ENCODE measurements at places on chromosomes 4 and X.

- DNase-seq = no peak
These were observed 15.9 kb upstream of the UBE2D3 start for GRCh38 chr4:102843273-102843672.

DNA sequence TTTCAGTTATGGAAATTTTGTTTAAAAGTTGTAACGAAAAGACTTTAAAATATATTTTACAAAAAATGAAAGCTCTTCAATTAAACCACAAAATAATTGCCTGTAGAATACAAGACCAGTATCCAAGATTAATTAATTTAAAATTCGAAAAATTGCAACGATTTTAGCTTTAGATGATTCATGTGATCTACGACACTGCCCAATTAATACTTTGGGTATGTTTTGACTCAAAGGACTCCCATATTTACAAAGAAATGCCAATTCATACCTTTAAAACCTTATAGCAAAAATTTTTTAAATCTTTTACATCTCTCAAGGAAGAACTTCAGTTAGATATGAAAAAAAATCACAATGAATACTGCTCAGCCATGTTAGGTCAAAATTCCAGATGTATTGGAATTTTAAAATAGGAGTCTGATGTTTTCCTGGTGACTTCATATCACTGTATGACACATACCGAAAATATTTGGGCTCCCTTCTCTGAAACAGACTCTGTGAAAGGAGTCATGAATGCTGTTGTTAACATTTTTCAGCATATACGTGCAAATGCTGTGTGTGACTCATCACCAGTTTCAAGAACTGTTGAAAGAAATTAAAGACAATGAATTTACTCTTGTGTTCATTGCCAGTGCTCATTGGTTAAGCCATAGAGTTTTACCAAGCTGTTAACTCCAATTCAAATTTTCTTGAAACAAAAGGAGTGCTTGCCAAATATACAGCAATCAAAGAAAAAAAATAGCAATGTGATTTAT lies 13.8 kb upstream of the SMS start:
- no peak for DNase-seq

DNA sequence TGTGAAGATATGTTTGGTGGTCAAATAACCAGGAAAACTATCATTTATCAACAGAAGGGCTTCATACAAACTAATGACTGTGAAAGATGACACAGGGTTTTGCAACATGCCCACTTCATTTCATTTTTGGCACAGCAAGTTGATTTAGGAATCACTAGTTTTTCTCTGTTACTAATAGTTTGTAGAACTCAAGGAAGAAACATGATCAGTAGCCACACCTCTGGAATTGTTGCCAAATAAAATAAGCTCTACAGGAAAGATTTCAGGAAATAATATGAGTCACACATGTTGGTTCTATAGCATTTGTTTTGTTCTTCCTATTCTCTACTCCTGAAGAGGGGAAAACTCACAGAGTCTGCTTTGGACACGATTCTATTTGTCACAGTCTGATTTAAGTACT lies 255.4 kb downstream of the TLL1 start:
- no peak for DNase-seq

GRCh38 chrX:42385730-42386129 lies 392.2 kb downstream of the PPP1R2C start:
- DNase-seq = no peak

GRCh38 chrX:139881572-139881971 lies 51.3 kb downstream of the ATP11C start:
- DNase-seq = no peak

DNA sequence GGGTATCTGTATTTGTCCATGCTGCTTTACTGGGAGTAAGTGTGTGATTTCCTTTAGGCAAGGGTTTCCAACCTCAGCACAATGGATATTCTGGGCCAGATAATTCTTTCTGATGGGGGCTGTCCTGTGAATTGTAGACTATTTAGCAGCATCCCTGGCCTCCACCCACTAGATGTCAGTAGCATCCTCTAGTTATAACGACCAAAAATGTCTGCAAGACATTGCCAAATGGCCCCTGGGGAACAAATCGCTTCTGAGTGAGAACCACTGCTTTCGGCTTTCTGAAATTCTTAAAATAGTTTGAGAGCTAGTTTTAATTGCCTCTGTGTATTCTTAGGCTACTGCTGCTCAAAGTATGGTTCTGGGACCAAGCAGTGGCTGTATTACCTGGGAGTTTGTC lies 81.2 kb upstream of the GPM6B start:
- no peak for DNase-seq

DNA sequence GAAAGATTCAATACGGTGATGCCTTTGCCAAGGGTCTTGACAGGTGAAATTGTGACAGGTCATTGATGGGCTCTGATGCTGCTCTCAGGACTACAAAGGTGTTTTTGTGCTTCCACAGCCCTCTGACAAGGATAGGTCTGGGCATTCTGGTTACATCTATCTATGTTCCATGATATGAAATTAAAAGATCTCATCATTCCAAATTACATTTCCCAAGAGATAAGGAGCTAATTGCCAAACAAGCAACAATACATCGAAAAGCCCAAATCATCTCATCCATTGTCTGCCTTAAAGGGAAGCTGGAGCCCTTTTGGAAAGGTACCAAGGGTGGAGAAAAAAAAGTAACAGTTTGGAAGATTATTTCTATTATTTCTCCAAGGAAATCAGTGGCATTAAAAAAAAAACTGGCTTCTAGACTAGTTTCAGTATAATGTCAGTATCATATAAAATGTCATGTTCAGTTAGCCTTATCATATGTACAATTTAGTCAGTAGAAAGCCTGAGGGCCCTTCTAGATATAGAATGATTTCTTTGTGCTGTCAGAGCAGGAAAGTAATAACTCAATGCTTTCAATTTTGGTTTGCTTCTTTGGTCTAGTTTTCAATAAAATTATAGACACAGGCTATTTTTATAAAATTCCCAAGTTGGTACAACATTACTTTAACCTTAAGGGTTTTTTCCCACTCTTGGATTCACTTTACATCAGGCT lies 224.5 kb upstream of the GPRIN3 start:
- no peak for DNase-seq

DNA sequence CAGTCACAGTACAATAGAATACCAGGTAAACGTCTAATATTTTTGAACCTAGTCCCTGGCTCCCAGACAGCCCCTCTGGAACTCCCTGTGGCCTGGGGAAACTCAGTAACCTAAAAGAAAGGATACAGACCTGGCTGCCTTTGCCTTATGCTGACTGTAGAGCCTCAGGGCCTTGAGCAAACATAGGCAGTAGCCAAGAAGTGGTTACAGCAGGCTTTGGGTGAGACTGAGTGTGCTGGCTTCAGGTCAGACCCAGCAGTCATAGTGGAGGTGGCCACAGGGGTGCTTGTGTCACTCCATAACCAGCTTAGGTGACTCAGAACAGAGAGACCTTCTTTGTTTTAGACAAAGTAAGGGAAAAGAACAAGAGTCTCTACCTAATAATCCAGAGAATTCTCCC lies 141.8 kb upstream of the PRDX4 start:
- no peak for DNase-seq

DNA sequence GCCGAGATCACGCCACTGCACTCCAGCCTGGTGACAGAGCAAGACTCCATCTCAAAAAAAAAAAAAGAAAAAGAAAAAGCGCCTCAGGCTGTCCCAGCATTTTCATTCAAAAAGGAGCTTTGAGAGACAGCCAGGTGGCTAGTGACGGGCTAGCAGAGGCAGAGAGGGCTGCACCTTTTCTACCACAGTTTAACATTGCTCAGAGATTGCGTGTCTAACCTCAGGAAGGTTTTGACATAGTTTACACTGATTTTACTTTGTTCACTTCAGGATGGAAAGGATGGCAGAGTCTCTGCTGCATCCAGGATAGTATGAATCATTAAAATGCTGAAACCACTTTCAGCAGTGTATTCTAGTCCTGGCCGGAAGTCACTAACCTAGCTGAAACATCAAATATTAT lies 28.1 kb downstream of the ZFP42 start:
- DNase-seq = peak; percentile 66

DNA sequence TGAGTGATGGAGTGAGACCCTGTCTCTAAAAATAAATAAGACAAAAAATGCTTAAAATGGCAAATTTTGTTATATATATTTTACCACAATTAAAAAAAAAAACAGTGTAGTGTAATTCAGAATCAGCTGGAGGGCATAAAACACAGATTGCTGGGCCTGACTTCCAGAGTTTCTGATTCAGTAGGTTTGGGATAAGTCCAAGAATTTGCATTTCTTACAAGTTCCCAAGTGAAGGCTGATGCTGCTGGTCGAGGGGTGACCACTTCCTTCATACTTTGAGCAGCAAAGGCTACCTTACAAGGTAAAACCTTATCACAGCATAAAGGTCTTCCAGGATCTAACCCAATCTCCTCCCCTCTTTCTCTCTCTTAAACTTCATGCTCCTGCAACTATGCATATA lies 40.7 kb downstream of the KLHL8 start:
- no peak for DNase-seq

- peak; percentile 12 for DNase-seq
These were observed 279.0 kb downstream of the ARAP2 start for GRCh38 chr4:35965300-35965699.

DNA sequence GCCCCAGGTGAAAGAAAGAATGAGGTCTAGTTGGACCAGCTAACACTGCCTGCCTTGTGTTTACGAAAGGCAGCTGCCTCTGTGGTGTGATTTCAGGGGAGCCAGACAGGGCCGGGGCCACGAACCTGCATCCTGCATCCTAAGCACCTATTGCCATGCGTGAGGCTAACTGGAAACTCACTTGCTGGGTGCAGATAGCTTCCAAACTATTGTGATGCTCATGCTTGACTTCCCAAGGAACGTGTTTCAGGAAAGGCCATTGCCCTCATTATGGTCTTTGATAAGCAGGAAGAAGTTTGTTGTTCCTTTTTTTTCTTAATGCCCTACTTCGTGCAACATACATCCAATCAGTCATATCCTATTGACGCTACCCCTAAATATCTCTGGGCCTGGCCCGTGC lies 2.3 kb upstream of the IRF2 start:
- no peak for DNase-seq

DNA sequence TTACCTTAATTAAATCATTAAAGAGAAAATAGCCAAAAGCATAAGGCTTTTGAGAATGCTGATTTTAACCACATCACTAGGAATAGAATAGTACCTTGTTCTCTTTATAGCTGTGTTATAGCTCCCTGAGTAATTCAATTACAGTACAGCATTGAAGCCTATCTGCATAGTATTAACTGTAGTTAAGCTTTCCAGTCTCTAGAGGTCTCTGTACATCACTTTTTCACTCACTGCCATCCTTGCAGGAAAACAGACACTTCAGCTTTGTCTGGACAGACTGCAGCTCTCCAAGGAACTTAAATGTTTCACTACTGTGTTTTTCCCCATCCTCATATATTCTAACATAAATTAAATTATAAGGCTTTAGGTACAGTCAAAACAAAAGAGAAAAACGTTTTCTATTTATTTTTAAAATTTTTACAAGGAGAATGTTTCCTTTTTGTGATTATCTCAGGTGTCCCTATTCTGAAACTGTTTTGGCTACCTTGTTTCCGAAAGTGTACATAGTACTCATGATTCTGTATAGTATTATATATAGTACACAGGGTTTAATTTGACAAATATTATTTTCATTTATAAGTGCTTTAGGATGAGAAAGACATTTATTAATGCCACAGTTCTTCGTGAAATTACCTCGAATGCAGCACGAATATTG lies 407.9 kb downstream of the PCDH18 start:
- DNase-seq = peak; percentile 69

GRCh38 chr4:86294883-86295282 lies 65.0 kb downstream of the MAPK10 start:
- DNase-seq = no peak

DNA sequence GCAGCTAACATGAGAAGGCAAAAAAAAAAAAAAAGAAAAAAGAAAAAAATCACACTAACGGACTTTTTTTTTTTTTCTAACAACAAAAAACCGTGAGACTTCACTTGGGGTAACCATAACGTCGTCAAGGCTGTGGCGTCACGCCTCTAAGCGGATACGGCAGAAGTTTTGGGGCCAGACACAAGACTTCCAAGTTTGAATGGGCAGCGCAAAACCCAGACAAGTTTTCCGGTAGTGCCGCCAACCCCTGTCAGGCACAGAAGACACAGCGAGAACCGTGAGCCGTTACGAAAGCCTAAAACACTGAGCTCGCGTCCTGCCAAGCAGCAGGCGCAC lies 556 bp upstream of the SMARCA5 start:
- no peak for DNase-seq

GRCh38 chr4:138707746-138708677 lies 307.6 kb upstream of the NOCT start:
- DNase-seq = no peak

GRCh38 chr4:10275696-10276095 lies 159.1 kb upstream of the WDR1 start:
- DNase-seq = no peak

GRCh38 chr4:106486533-106486932 lies 118.0 kb upstream of the GIMD1 start:
- no peak for DNase-seq

DNA sequence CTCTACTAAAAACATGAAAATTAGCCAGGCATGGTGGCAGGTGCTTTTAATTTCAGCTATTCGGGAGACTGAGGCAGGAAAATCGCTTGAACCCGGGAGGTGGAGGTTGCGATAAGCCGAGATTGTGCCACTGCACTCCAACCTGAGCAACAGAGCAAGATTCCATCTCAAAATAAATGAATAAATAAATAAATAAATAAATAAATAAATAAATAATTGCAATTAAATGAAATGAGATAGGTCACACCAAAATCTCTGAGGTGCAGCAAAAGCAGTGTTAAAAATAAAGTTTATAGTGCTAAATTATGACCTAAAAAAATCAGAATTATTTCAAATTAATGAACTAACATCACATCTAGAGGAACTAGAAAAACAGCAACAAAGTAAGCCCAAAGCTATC lies 13.6 kb upstream of the CYLC1 start:
- DNase-seq = no peak

DNA sequence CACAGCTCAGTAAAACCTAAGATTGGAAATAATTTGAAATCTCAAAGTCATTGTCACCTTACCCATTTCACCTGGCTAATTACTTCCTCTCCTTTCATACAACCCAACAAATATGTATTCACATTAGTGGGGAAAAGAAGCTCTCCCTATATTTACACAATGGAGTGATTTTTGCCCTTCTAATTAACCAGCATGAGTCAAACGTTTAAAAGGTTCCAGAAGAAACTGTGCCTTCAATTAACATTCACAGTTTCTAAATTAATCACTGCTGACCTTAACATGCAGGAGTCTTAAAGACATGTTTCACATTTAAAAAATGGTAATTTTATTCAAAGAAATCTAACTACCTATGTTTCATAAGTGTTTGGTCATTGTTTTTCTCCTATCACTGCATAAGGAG lies 254.6 kb downstream of the CBLL2 start:
- DNase-seq = no peak

DNA sequence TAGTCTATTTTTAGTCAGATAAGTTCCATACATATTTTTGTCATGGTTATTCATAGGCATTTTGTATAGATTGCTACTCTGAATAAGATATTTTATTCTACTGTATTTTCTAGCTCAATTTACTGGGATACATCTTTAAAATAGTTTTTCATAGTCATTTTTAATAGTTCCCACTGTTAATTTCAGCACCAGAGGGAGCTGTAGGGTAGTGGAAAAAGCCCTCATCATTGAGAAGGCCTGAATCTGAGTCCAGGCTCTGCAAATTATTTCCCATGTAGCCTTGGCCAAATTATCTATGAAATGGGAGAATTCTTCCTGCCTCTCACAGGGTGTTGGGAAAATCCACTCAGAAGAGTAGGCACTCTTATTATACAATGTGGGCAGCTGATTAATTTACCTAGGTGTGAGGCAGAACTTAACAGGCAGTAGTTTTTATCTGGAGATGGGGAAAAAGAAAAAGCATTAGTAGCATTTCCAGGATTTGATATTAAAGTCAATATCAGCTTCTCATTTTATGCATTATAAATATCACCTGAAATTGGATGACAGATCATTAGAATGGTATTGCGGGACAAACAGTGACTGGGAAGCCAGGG lies 102.9 kb upstream of the PAQR3 start:
- DNase-seq = no peak
